CMK (cell line): ENCODE measurements at places on chromosomes 6 and 20.

- no peak for DNase-seq
Measured at GRCh38 chr6:137208279-137208678, 10.9 kb downstream of the IFNGR1 start.

DNA sequence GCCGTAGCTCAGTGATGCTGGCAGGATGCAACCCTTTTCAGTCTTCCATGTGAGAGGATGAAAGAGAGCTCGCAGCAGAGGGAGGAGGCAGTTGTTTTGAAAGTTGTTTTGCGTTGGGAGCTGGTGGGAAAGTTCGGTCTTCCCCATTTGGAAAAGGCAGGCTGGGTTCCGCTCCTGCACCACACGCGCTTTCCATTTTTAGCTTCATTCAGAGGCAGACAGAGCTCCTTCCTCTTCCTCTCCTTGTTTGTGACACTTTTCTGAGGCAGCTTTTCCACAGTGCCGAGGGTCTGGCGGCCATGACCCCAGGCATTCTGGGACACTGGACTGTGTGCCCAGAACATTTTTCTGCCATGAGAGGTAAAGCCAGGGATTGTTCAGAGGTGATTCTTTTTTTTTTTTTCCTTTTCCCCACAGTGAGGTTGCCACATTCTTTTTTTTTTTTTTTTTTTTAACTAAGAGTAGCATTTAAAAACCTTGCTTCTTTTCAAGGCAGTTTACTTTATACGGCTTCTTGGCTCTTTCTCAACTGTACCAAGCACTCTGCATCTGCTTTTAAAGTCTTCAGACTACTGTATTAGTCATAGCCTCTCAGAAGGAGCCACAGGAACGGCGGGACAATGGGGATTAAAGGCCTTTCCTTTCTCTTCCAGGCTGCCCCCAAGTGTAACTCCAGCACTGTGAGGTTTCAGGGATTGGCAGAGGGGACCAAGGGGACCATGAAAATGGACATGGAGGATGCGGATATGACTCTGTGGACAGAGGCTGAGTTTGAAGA, 1.6 kb downstream of the PRDM1 start:
- DNase-seq: no peak

GRCh38 chr6:72824833-72825232, 203.0 kb downstream of the KCNQ5 start:
- DNase-seq: no peak

GRCh38 chr6:160791459-160791858, 89.4 kb downstream of the PLG start:
- DNase-seq: no peak

DNA sequence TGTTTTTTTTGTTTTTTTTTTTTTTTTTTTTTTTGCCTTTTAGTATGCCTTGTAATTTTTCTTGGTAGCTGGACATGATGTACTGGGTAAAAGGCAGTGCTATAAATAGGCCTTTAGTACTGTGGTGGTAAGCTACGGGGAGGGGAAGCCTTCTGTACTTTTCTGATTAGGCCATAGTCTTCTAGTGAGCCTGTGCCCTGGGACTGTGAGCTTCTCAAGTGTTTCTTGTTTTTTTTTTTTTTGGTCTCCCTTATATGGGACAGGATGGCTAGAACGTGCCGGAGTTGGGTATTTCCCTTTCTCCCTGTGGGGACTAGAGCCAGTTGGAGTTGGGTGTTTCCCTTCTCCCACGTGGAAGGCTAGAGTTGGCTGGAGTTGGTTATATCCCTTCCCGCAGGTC, 59.4 kb upstream of the PRELID3B start:
- no peak for DNase-seq
